Activated CD4-positive, alpha-beta T cell treated with anti-CD3 and anti-CD28 coated beads, Interleukin-2, Interleukin-4, amounts not matched to agents 100 ng/mL and 50 ng/mL, durations not matched to agents 16 hours and 8 hours (primary cell): ENCODE measurements at places on chromosomes 1 and 21.
A peak's percentile ranks its signal among the peaks of the same experiment; 100 is the strongest.

DNA sequence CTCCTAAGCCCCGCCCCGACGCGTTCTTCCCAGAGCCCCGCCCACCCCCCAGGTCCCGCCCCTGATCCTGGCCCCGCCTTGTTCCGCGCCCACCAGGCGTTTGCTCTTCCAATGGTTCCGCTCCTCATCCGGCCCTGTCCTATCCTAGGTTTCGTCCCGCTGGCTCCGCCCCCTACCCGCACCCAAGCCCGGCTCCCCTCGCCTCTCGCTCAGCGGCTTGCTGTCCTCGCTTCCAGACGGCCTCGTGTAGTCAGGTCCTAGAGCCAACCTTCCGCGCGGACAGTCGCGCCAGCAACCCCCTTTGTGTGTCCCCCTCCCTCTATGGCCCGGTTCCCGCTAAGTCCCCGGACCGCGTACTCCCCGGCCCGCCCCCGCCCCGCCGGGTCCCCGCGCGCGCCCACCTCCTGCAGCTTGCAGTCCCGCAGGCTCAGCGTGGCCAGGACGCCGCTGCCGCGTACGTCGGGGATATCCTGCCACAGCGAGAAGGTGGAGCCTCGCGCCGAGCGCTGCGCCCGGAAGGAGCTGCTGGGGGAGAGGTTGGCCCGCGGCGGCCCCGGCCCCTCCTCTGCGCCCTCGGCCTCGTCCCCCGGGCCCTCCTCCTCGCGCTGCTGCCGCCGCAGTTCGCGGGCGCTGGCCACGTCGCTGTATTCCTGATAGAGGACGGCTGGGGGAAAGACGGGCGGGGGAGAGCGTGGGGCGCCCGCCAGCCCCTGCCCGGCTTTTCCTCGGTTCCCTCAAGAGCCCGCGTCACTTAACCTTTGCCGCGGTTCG is 5.7 kb downstream of the ARHGEF19 start:
- DNase-seq = peak; percentile 95

DNA sequence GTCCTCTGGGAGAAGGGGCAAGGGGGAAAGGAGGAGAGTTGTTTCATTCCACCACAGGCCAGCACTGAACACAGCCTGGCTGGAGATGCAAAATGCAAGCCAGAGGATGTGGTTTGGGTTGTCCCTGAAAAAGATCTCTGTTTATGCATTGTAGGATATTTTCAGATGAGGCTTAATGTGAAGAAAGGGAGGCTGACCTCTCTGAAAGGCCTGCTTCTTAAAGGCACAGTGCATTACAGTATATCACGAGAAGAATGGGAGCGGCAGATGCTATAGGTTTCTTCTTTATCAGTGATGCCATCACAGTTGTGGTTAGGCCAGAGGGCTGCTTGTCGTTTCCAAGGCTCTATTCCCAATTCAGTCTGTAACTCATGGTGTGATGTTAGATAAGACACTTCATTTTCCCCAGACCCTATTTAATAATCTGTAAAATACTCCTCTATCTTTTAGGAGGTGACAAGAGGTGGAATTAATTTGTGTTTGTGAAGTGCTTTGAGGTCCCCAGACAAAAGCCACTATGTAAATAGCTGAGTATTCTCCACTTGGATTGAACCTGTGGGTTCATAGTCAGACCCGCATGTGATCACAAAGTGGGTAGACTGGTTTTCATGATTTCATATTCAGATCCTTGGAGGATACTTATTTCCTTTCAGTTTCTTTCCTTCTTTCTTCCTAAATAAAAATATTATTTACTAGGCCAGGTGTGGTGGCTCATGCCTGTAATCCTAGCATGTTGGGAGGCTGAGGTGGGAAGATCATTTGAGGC is 76.5 kb upstream of the WDR26 start:
- no peak for DNase-seq

- peak; percentile 50 for DNase-seq
These were observed 992 bp downstream of the TENT5C start for GRCh38 chr1:117606649-117607430.

GRCh38 chr1:213987422-213987926 is 299 bp upstream of the PROX1 start:
- no peak for DNase-seq

GRCh38 chr1:75643460-75643859 is 32.5 kb upstream of the SLC44A5 start:
- DNase-seq = no peak

DNA sequence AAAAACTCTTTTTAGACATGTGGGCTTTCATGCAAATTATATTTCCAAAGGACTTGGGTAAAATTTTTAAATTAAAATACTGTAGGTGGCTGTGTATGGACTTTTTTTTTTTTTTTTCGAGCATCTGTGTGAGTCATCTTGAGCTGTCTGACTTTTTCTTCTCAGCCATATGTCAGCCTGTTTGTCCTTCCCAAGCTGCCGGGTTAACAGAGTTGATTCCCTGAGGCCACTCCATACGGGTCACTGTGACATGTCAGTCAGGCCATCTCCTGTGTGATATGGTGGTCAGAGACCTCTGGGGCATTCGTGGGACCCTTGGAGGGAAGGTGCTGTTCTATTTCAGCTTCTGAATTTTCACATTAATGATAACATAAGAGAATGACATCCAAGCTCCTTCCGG is 148.3 kb downstream of the KCNJ6 start:
- no peak for DNase-seq
